Glomerular endothelial cell (primary cell): ENCODE measurements at places on chromosomes 2 and 18. TPM values are rescaled to one million over a fixed set of nuclear protein-coding genes. Genes with fewer than 3 reads are reported as not detected.

The SPATS2L gene
- 76.1 and 86.3 TPM in 2 replicates for total RNA-seq

The KCNK3 gene
- 0.53 and 1.3 TPM in 2 replicates for total RNA-seq

DNA sequence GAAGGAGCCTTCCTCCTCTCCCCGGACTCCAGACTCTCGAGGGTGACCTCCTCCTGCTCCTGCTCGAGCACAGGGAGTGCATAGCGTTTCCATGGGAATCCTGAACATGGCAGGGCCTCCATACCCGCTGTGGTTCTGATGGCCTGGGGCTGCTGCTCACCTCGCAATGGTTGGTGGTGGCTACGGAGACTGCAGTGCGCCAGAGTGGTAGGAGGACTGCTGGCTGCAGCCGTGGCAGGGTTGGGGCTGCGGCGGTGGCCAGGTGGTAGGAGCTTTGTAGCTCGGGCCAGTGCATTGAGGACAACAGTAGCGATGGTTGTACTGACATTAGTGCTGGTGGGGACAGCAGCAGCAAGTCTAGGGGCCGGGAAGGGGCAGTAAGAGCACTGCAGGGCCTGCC, 32.0 kb upstream of the ANKRD62 start:
- DNase-seq, result no peak

The DRC1 gene
- not detected in 2 replicates for total RNA-seq

The RBKS gene
- 0.63 and 1.6 TPM in 2 replicates for total RNA-seq

DNA sequence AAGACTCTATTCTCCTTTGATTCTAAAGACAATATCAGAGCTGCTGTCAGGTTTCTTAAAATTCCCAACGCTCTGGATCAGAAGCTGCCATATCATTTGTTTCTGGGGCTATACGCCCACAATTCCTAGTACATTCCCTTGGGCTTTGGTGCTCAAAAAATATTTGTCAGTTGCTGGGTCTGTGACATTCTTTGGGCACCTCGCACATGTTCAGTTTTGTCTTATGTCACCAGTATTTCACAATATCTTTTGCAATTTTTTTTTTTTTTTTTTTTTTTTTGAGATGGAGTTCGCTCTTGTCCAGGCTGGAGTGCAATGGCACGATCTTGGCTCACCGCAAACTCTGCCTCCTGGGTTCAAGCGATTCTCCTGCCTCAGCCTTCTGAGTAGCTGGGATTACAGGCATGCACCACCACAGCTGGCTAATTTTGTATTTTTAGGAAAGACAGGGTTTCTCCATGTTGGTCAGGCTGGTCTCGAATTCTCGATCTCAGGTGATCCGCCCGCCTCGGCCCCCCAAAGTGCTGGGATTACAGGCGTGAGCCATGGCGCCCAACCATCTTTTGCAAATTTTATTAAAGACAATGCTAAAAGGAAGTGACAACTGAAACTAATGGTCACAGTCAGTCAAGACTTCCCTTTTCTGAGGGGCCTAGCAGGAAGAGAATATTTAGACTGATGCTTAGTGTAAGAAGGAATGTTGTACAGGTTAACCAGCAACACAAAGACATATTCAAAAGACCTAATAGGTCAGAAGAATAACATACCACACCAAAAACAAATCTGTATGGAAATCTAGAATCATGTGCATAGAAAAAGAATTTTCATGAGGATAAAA, 6.8 kb downstream of the ZNF397 start:
- no peak for DNase-seq

- DNase-seq, result no peak
Observed at GRCh38 chr2:172929644-172930043, 146.0 kb upstream of the MAP3K20 start.

- no peak for DNase-seq
Observed at GRCh38 chr2:182553483-182553882, 126.6 kb upstream of the PDE1A start.

DNA sequence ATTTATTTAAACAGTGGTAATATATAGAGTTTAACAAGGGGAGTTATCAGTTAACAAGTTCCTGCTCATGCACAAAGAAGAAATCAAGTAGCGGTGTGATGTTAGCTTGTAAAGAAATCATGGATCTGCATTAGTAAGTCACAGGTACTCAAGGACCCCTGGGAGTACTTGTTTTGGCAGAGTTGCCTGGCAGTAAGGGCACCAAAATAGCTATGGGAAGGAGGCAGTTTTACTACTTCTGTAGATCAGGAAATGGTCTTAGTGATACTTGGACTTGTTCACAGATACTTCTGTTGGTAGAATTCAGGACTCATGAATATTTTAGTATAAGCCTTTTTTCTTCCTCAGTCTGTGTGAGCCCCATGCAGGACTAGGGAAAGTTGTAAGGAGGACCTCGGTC, 107.3 kb upstream of the IL1R2 start:
- DNase-seq, result no peak

- no peak for DNase-seq
Observed at GRCh38 chr18:68448736-68449135, 266.2 kb downstream of the TMX3 start.

DNA sequence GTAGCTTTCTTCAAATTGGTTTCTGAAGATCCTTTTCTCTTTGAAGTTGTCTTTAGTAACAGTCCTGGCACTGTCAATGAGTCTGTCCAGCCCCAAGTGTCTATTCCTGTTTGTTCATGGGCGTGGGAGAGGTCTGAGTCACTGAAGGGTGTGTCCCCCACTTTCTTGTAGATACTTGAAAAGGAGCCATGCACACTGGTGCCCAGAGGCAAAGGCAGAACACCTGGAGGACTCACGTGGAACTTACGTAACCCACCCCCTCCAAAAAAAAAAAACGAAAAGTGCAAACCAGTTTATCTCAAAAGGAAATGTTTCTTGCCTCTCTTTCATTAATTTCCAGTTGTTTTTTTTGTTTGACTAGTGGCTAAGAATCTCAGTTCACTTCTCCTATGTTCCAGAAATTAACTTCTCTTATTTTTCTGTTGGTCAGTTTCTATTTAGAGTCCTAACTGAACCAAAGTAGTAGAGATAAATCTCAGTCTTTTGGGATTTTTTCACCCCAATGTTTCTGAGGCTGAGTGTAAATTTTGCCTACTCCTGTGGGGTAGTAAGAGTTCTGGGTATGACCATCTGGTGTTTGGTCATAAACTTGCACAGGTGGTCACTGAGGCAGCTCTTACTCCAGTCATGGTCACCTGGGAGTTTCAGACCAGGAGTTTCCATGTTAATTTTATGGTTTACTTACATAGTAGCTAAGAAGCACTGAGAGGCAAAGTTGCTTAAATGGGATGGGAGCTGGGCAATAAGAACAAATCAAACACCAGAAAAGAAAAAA, 54.9 kb downstream of the DSC3 start:
- DNase-seq, result no peak

GRCh38 chr2:222038067-222038802, 260.6 kb downstream of the PAX3 start:
- DNase-seq, result no peak

GRCh38 chr2:20351555-20352229, 1.0 kb upstream of the PUM2 start:
- no peak for DNase-seq

DNA sequence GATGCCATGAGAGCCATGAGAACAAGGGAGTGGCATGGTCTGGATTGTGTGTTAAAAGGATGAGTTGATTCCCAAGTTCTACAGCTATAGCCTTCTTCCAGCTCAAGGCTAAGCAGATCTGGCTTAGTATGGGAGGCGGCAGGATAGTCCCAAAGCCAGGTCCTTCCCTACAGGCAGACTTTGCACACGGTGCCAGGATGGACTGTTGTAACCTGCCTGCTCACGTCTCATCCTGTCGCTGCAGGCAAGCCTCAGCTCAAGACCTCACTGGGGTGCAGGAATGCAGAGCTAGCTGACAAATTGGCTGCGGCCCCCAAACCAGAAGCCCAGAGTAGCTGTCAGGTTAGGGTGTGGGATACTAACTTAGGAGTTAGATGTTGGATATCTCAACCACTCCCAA, 28.8 kb upstream of the IGFBP5 start:
- no peak for DNase-seq

DNA sequence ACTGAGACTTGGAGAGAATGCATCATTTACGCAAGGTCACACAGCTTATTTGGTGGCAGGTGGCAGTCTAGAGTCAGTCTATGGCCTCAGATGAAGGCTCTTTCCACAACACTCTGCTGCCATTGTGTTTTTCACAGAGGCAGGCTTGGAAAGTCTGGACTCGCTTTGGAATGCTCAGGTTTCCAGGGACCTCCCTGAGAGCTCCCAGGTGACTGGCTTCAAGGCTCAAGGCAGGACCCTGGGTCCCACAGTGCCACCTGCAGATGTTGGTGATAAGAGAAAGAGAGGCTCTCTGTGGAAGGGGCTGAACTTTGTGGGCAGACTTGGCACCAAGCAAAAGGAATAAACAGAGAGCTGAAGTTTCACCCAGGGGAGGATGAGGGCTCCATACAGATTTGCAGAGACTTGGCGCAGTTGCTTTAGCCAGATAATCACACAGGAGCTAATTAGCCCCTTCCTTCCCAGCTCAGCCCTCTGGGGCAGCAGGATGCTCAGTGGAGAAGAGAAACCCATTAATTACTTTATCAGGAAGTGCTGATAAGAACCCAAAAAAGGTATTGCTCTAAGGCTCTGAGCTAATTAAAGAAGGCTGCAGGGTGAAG, 103.5 kb downstream of the LBH start:
- DNase-seq, result no peak

GRCh38 chr2:176071330-176072291, 12.2 kb downstream of the EVX2 start:
- no peak for DNase-seq

- no peak for DNase-seq
Observed at GRCh38 chr2:156908825-156909224, 348.7 kb upstream of the GALNT5 start.

- DNase-seq, result no peak
Observed at GRCh38 chr2:236755278-236755840, 185.7 kb downstream of the ACKR3 start.

The AGXT gene
- not detected in 2 replicates for total RNA-seq

The SUPT7L gene
- total RNA-seq, result 13.9 and 20.7 TPM in 2 replicates

DNA sequence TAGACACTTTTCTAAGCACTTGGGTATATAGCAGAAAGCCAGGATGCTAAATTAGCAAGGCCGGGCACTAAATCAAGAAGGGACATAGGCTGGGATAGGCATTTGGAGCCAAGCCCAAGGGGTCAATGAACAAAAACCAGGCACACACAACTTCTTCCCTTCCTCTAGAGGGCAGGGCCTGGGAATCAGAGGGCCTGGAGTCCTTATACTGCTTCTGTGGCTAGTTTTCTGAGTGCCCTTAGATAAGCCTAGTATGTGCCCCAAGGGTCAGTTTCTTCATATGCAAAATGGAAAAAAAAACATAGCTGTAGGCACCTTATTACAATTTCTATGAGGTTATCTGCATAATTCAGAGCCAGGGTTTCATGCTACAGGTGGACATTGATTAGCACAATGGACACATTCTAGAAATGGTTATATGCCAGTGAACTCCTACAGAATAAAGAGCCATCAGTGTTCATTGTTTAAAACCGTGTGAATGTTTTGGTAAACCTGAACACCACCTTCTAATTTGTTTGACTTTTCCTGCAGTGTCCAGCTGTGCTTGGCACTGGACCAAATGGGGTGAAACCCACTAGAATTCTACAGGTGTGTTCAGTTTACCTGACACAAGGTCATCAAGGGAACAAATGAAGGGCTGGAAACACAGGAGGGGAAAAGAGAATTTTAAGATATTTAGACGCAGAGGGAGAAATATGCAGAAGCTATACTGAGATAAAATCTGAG, 49.6 kb downstream of the PAX8 start:
- DNase-seq, result no peak

DNA sequence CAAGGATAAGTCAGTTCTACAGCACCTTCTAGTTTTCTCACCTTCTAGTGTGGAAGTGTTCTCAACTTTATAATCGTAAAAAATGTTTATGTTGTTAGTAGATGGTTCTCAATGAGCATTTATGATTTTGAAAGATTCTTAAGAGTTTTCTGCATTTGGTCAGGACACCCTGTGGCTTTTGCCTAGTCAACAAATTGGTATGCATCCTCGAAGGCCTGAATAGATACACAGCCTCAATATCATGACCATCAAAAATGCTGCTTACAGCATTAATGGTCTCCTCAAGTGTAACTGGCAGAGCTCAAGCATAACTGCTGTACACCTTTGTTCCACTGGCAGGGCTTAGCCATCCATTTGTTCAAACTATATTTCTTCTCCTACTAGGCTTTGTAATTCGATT, 96.7 kb downstream of the CRACDL start:
- DNase-seq, result no peak

The PJVK gene
- total RNA-seq, result 0.15 and 3.4 TPM in 2 replicates

The CHRND gene
- total RNA-seq, result not detected in 2 replicates

The GPAT2 gene
- 4.2 and 5.7 TPM in 2 replicates for total RNA-seq

DNA sequence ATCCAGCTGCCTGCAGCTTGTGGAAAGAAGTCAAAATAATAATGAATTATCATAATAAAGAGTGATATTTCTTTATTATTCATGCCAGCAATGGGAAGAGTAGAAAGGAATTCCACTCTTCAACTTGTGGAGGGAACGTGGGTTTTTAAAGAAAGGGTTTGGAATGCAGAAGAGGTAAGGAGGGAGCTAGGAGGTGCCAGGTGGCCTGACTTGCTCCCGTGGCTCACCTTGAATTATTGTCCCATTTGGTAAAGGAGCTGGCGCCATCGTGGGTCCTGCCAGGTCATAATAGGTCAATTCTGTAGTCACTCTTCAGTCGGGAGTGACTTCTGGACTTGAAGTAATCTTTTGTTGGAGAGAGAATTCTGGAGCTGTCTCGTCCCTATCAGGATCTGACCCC, 95.2 kb upstream of the BARD1 start:
- DNase-seq, result no peak

The VAPA gene
- 156 and 181 TPM in 2 replicates for total RNA-seq

The GAD1 gene
- total RNA-seq, result 0.35 TPM in 1 of 2 replicates, not detected in the other

DNA sequence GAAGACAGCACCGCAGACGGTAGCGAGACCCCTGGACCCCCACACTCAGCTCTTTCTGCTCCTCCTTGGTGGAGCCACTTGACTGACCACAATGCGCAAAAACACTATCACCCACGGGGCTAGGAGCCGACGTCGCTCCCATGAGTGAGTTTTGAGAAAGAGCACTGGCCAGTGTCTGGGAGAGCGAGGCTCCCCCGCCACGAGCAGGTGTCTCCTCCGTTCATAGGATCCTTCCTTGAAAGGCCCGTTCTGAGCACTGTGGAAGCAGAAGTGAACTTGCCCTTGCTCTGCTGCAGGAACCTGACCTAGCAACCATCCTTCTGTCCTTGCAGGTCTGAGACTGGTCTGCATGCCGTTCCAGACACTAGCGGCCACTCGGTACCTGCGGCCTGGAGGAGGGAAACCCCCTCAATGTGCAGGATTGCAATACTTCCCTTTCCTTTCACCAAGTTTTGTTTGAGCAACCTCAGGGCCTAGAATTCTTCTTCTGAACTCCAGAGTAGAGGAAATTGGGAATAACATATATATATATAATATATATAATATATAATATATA, 12.9 kb upstream of the ZNF516 start:
- DNase-seq, result no peak

- peak; percentile 52 for DNase-seq
Observed at GRCh38 chr18:59516356-59517155, 157.5 kb upstream of the LMAN1 start.

GRCh38 chr2:164782323-164782722, 59.3 kb downstream of the COBLL1 start:
- no peak for DNase-seq

The C2orf80 gene
- not detected in 2 replicates for total RNA-seq

The ARHGAP25 gene
- total RNA-seq, result 24.9 and 32.2 TPM in 2 replicates
